Myocyte (in vitro differentiated cells): ENCODE measurements at places on chromosomes 2 and 18.
A peak's percentile ranks its signal among the peaks of the same experiment; 100 is the strongest.

DNA sequence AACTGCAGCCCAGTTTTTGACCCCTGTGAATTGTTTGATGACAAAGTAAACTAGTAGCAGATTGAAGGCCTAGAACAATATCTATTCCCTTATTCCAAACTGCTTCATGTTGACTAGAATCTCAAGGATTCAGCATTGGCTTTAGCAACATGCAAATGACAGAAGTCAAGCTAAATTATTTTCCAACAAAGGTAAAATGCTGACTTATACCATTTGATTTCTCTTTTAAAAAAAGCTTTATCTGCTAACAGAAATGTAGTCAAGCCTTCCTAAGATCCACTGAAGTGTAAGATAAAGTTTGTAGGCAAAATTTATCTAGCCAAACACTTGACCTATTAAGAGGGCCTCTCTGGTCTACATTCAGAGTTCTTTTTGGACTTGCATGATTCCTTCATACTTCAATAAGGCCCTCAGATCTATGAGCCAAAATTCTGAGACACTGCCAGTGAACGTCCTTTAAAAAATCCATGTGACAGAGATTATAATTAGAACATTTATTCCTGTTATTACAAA is 9.5 kb upstream of the CYBRD1 start:
- no peak for DNase-seq

GRCh38 chr18:75390854-75391253 is 36.6 kb downstream of the SMIM21 start:
- no peak for DNase-seq

GRCh38 chr2:10166676-10167292 is 44.2 kb downstream of the RRM2 start:
- DNase-seq, result peak; percentile 79

- DNase-seq, result no peak
Measured at GRCh38 chr2:41475959-41476358, 571.9 kb upstream of the PKDCC start.

- DNase-seq, result no peak
Measured at GRCh38 chr2:224562831-224563230, 22.3 kb downstream of the CUL3 start.

- no peak for DNase-seq
Measured at GRCh38 chr2:187942876-187943275, 348.8 kb upstream of the GULP1 start.

DNA sequence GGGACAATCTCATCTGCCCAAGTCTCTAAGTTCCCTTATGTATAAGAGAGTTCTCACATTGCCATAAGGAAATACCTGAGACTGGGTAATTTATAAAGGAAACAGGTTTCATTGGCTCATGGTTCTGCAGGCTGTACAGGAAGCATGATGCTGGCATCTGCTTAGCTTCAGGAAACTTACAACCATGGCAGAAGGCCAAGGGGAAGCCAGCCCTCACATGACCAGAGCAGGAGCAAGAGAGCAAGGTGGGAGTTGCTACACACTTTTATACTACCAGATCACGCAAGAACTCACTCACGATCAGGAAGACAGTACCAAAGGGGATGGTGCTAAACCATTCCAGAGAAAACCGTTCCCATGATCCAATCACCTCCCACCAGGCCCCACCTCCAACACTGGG is 73.9 kb downstream of the PRKRA start:
- no peak for DNase-seq

DNA sequence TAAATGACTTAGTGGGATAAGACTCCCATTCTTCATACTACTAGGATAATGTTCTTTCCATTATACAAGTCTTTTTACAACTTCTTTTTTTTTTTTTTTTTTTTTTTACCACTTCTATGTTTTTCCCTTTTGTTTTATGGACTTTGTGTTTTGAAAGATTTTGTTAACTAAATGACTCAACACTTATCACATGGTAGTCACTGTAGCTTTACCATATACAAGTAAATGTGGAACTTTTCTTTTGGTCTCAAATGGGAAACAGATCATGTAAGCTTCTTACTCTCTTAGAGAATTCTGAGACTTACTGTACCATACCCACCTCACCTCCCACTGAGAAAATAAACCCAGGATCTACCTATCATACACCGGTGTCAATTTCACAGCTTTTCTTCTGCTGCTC is 590.3 kb upstream of the CDH2 start:
- no peak for DNase-seq

GRCh38 chr2:222569826-222570225 is 86.1 kb downstream of the FARSB start:
- no peak for DNase-seq

DNA sequence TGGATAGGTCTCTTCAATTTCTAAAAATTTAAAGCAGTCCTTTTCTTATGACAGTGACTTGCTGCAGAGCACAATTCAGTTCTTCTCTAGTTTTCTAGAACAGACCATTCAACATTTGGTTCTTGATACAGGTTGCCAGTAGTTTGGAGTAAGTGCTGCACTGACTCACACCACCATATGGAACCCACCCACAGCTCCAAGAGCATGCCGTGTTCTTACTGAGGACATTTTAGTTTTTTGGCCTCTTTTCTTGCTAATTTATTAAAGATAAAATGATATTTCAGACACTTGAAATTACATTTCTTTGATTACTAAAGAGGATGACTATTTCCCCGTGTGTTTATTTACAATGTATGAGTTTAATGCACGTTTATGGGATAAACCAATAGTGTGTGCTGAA is 120.0 kb downstream of the COL4A4 start:
- no peak for DNase-seq

- peak; percentile 69 for DNase-seq
Measured at GRCh38 chr18:12659904-12660605, 2.1 kb upstream of the SPIRE1 start.

DNA sequence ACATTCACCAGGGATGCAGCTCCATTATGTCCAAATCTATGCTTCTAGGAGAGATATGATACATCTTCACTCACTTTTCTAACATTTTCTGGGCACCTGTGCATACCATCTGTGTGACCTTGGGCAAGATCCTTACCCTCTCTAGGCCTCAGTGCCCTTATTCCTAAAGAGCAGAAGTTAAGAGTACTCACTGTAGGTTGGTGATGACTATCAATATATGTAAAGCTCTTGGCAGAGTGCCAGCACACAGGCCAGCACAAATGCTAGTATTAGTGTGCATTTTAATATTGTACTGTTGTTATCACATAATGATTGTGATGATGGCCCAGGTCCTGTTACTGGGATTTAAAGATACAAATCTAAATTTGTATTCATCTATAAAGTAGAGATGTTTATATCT is 199.2 kb downstream of the RAD51AP2 start:
- no peak for DNase-seq

GRCh38 chr2:161138429-161138828 is 21.8 kb upstream of the TANK start:
- DNase-seq, result no peak

DNA sequence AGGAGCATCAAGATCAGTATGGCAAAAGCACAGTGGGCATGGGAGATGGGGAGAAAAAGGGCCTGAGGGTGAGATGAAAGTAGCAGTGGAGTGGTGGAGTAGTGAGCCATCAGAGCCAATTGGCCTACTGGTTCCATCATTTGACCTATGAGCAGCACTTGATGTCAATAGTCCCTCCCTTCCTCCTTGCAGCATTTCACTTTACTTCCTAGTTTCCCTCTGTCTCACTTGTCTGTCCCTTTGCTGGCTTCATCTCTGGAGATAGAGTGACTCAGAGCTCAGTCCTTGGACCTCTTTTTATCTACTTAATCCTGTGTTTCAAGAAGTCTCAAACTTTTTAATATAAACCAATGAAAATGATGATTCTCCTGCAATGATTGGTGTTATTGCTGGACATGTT is 32.1 kb downstream of the FBXO48 start:
- no peak for DNase-seq

GRCh38 chr2:71922499-71923142 is 225.0 kb downstream of the CYP26B1 start:
- DNase-seq, result no peak

DNA sequence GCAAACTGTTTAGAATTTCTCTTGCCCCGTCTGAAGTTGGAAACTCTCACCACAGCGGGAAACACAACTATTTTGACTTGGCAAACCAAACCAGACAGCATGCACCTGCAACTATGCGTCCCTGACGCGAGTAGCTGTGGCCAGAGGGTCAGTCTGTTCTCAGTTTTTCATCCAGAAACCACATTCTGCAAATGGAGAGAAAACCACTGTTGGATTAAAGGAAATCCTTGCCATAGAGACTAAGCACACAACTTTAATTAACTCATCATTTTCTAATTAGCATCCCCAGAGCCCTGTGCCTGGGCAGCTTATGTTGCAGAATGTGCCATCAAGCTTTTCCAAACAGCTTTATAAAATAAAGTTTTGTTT is 415.7 kb upstream of the TCF4 start:
- DNase-seq, result no peak

- DNase-seq, result peak; percentile 64
Measured at GRCh38 chr2:101806123-101806522, 108.6 kb downstream of the MAP4K4 start.

GRCh38 chr18:36432880-36433555 is 135.5 kb downstream of the FHOD3 start:
- DNase-seq, result no peak
